ENCODE measurements at places on chromosomes 7 and 10. TPM values are rescaled to one million over a fixed set of nuclear protein-coding genes. Genes with fewer than 3 reads are reported as not detected.

Gene MYOZ1
- 2.7 TPM for total RNA-seq

DNA sequence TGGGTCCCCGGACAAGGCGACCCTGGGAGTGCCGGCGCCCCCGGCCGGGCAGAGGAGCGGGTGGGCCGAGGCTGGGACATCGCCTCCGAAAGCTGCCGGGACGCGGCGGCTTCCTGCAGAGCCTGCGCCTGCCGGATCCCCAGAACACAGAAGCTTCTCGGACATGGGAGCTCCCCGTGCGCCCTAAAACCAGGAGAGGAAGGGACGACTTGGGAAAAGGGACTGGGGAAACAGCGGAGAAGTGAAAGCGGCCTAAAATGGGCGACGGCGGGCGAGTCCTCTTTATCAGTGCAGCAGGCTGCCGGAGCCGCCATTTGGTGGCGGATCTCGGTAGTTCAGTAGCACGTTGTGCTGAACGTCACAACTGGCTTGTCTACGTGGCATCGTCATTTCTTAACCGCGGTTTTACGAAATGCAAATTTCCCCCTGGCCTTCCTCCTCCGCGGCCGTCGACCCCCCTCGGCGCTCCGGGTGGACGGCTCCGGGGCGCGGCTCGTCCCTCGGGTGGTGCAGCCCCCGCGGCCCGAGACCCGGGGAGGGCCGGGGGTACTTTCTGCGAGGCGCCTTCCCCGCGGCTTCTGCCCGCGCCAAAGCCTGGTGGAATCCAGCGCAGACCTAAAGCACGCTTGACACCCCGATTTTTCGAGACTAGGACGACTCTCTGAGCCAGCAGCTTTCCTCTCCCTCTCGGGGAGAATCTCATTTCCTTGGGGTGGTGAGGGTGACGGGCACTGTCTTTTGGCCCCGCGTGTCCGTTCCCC is 9.9 kb upstream of the SPAG6 start:
- peak overlapping the region; percentile 48 for H3K4me3 ChIP-seq
- no peaks in the 10 kb centered on the region for H3K36me3 ChIP-seq
- peaks cover 68% of the 10 kb centered on the region for H3K27me3 ChIP-seq
- H3K4me1 ChIP-seq: no peaks in the 10 kb centered on the region
- H3K27ac ChIP-seq: no peak overlapping the region

DNA sequence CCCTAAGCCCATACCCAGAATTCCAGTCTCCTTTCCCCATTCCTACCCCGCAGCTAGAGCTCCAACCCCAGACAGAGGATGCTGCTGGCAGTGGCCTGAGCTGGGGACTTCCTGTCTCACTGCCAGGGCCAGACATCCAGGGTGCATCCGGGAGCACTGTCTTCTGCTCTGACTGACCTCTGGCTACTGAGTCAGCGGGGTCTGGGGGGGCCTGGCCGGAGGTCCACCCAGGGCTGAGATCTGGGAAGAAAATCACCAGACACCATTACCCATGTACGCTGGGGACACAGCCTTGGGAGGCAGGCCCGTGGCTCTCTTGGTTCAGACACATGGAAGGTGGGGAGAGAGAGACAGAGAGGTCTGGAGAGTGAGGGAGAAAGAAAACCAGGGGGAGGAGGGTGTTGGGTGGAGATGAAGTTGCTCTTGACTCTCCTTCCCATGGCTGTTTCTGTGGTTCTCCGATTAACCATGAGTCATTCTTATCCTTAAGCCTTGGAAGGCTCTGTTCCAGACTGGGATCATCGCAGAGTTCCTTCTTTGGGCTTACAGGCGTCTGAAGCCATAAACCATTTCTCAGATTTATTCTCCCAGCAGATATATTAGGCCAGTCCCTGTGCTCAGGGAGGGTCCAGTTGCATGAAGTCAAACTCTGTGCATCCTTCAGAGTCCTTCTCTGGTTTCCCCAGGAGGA is 23.6 kb downstream of the TSPAN15 start:
- H3K27ac ChIP-seq: no peak overlapping the region
- no peaks in the 10 kb centered on the region for H3K4me1 ChIP-seq
- no peaks in the 10 kb centered on the region for H3K27me3 ChIP-seq
- H3K36me3 ChIP-seq: no peaks in the 10 kb centered on the region

DNA sequence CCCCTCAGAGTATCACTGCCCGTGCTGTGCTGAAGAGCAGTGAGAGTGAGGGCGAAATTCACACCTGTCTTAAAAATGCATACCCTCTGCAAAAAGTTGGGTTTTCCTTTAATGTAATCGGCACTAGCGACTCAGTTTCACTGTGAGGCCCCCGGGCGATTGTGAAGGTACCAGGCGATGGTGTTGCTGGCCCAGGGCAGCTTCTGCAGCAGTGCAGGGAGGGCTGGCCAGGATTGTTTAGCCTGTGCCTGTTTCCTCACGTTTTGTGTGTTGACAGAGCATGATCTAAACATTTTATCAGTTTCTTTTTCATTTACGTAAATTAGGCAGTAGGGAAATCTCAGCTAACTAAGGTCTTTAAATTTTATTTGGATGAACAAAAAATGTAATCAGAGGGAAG is 13.3 kb downstream of the ZNF862 start:
- H3K27ac ChIP-seq: no peak overlapping the region
- H3K4me3 ChIP-seq: no peak overlapping the region
- no peak for DNase-seq
- no peaks in the 10 kb centered on the region for H3K36me3 ChIP-seq
- H3K4me1 ChIP-seq: peaks cover 11% of the 10 kb centered on the region

DNA sequence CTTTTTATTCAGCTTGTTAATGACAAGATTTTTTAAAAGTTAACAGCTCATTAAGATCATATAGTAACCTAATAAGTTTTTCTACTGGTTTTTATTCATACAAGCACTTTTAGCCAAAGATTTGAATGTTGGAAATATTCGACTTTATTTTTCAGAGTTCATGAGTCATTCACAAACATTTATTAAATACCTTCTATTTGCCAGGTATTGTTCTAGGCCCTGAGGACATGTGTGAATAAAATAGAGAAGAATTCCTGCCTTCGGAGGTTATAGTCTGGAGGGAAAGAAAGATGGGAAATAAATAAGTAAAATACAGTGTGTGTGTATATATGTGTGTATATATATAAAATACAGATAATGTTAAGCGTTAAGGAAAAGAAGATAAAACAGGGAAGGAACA is 31.5 kb downstream of the BTAF1 start:
- DNase-seq: no peak

All from H1 (cell line).